ENCODE measurements at places on chromosomes 3 and 15.

DNA sequence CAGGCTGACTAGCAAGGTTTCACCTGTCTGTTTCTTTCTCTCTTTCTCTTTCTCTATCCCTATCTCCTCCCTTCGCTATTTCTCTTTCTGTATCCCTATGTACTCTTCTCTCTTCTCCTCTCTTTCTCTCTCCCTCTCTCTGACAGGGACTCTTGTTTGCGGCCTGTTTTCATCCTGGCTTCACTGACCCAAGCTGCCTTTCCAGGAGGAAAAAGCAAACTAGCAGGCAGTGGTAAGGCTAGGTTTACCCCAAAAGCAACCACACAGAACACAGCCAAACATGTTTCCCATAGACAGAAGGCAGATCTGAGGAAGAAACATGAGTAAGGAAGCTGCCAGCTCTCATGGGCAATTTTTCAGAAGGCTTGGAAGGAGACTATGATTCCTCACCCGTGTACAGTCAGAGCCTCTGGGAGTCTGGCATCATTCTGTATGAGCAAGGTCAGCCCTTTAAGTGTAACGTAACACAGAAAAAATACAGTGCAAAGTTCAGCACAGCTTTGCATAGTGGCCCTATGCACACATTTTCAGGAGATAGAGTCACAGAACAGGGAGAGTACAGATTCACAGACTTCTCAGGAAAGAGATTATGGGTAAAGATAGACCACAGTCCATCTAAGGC is 61.0 kb downstream of the OCA2 start:
- DNase-seq = no peak

DNA sequence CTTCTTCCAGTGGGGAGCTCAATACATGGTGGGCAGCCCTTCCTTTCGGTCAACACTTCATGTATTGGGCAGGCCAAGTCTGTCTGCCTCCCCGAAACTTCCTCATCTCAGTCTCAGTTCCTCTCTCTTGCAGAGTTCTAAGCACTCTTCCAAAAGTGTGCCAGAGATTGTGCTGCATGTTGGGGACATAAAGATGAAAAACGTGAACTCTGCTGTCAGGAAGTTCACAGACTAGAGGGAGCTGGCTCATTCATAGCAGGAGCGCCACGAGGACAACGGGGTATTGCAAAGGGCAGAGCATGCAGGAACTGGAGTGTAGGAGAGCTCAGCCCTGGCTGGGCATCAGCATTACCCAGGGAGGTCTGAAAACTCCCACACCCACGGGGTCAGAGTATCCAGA is 15.3 kb upstream of the EPHB3 start:
- no peak for DNase-seq

DNA sequence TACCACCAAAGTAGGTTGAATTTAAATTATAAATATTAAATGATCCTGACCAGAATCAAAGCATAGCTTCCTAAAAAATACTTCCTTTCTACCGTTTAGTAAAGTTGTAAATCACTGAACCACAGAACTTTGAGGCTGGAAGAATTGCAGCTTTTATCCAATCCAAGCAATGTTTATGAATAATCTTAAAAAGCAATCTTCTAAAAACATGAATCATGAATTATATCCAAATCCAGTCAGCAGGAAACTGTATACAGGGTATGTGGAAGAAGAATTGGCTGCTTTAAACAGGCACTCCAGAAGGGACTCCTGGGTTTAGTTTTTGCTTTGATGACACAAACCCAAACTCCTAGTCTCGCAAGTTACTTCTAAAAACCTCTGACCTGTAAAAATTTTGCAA is 30.2 kb downstream of the HEG1 start:
- DNase-seq = no peak

DNA sequence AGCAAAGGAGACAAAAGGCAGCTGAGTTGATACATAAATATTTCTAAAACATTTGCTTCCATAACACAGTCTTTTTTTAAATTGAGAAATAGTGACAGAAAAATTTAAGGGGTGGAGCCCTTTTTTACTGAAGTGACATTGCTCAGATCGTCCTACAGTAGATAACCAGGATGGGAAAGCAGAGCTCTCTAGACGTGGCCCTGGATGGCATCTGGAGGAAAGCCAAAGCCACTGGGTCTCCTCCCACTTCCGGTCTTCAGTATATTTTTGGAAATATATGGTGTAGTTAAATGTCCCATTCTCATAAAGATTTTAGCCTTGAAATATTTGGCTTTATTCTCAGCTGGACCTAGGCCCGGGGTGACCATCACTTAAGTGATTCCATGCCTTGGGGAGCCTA is 326.1 kb downstream of the ZNF621 start:
- no peak for DNase-seq

DNA sequence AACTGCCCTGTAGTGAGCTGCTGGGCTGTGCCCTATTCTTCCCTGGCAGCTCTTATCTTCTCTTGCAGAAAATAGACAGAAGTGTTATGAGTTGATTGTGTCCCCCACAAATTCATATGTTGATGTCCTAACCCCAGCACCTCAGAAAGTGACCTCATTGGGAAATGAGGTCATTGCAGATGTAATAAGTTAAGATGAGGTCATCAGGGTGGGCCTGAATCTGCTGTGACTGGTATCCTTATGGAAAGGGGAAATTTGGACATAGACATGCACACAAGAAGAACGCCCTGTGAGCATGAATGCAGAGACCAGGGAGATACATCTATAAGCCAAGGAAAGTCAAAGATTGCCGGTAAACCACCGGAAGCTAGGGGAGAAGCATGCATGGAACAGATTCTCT is 49.0 kb downstream of the SPSB4 start:
- DNase-seq = no peak

GRCh38 chr3:69439643-69440270 is 53.9 kb upstream of the FRMD4B start:
- no peak for DNase-seq

DNA sequence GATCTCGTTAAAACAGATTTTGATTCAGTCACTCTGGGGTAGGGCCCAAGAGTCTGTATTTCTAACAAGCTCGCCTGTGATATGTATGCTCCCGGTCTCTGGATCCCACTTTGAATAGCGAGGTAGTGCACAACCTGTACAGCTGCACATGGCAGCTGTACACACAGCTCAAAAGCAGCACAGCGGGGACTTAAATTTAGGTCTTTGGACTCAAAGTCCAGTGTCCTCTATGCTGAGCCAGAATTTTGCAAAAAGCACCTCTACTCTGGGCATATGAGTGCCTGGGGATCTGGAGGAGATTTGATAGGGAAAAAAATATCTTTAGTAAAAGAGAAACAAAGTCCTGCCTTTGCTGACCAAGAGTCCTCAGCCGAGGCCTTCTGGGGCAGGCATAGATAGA is 83.1 kb downstream of the HMG20A start:
- no peak for DNase-seq

- no peak for DNase-seq
Observed at GRCh38 chr3:97689111-97689510, 75.4 kb upstream of the ARL6 start.

GRCh38 chr3:72347819-72348319 is 500.4 kb downstream of the SHQ1 start:
- DNase-seq = peak; percentile 44

DNA sequence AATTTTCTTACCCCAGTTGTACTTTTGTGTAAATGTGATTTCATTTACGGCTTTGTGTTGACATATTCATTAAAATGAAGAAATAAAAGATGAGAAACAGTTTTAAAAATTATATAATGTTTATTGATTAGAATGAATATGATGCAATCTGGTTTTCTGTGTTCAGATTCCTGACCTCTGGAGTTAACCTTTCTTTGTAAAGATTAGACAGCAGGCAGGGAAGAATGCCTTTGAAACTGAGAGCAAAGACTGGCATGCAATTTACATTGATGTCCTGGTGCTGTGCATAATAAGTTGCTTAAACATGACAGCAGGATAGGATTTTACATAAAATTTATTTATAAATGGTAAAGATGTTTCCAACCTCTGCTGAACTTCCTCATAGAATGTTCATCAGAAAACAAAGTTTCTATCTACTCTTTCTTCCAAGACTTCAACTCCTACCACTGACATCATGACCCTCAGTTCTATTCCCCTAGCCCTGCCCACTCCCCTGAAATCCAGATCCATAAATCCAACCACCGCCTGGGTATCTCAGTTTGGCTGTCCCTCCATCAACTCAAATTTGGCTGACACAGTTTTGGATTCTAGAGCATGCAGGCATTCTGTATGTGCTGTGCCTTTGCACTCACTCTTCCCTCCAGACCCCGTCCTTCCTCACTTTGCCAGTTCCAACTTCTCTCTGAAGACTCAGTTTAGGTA is 1.7 kb downstream of the HGD start:
- no peak for DNase-seq

DNA sequence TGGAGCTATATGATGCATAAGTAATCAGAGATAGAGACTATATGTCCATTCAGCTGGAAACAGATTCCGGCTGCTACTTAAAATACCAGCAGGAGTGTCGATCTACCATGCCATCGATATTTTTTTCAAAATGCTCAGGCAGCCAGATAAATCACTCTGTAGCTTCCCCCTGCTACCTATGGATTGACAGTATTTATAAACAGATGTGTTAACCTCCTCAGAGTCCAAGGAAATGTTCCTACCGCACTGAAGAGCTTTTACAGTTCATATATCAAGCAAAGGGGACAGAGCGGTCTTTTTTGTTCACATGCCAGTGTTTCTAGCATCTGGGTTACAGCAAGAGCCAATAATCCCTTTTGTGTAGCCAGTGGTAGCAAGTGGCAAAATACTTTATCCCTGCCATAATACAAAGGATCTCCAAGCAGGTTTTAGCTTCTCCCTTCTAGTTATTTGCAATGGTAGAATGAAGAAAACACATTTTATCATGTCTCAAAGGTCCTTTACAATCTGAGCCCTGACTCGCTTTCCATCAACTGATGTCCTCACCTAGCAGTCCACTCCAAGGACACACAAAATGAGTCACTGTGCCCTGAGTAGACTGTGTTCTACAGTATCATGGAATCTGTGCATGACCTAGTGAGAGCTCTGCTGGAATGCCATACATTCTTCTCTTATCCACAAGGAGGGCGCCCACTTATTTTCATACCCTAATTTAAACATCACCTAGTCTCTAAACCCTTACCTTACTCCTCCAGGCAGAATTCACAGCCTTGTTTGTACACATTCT is 507.0 kb downstream of the TBL1XR1 start:
- DNase-seq = no peak

DNA sequence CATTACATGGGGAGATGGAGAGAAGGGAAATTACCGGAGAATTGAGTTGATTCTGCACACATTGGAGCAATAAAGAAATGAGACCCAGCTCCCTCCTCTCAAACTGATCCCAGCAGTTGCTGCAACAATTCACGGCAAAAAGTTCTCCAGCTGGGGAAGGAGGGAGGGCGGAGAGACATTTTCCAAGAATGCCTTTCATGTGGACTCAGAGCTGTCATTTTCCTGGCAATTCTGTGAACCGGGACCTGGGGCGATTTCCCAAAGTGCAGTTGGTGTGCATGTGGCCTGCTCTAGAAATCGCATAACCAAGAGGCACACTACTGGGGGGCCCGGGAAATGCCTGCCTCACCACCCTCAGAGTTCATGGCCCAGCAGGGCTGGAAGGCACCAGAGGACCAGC is 48.7 kb upstream of the IREB2 start:
- DNase-seq = no peak

GRCh38 chr3:64815789-64816188 is 128.0 kb upstream of the ADAMTS9 start:
- no peak for DNase-seq

- peak; percentile 63 for DNase-seq
Observed at GRCh38 chr15:73346735-73347312, 21.9 kb downstream of the HCN4 start.

- no peak for DNase-seq
Observed at GRCh38 chr15:33461671-33462070, 150.9 kb downstream of the RYR3 start.

GRCh38 chr3:98733053-98733811 is 29.9 kb upstream of the ST3GAL6 start:
- no peak for DNase-seq

Data from GM19239 (cell line).